ENCODE measurements at places on chromosomes 4 and X. TPM values are rescaled to one million over a fixed set of nuclear protein-coding genes. Genes with fewer than 3 reads are reported as not detected.

Gene INTU
- total RNA-seq, result 1.6 TPM

Gene CXCL10
- total RNA-seq, result 1.8 TPM

Gene GATA1
- not detected for total RNA-seq

GRCh38 chr4:94497690-94498089, 45.9 kb downstream of the PDLIM5 start:
- no peak for DNase-seq

DNA sequence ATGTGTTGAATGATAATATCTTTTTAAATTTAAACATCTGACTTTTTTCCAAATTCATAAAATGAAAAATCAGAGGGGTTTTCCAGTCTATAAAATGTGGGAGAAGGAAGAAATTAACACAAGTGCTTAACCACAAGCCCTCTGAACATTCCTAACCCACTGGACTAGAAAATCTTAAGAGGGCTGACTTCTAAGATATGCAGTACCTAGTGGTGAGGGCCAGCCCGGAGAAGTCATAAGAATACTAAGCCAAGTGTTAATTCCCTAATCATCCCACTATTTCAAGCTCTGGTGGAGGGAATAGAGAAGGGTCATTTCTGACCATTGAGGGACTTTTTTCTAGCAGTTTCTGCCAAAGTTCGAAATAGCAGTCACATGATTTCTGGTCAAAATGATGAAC, 86.9 kb upstream of the NEIL3 start:
- no peak for DNase-seq

- no peak for DNase-seq
Observed at GRCh38 chr4:112127803-112128202, 17.5 kb upstream of the FAM241A start.

DNA sequence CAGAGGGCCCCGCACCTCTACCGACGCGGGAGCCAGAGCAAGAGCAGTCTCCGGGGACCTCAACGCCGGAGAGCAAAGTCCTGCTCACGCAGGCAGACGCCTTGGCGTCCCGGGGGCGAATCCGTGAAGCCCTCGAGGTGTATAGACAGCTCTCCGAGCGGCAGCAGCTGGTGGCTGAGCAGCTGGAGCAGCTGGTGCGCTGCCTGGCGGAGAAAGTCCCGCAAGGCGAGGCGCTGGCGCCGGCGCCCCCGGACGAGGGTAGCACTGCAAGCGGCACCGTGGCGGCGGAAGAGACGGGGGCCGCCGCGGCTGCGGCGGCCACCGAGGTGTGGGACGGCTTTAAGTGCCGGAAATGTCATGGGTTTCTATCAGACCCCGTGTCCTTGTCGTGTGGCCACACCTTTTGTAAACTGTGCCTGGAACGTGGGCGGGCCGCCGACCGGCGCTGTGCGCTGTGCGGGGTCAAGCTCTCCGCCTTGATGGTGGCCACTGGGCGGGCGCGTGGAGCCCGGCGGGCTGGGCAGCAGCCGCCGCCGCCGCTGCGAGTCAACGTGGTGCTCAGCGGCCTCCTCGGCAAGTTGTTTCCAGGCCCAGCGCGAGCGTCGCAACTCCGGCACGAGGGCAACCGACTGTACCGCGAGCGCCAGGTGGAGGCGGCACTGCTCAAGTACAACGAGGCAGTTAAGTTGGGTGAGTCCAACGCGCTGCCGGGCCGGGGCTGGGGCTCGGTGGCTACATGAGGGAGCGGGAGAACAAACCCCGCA, 672 bp downstream of the LONRF3 start:
- DNase-seq, result peak; percentile 68

DNA sequence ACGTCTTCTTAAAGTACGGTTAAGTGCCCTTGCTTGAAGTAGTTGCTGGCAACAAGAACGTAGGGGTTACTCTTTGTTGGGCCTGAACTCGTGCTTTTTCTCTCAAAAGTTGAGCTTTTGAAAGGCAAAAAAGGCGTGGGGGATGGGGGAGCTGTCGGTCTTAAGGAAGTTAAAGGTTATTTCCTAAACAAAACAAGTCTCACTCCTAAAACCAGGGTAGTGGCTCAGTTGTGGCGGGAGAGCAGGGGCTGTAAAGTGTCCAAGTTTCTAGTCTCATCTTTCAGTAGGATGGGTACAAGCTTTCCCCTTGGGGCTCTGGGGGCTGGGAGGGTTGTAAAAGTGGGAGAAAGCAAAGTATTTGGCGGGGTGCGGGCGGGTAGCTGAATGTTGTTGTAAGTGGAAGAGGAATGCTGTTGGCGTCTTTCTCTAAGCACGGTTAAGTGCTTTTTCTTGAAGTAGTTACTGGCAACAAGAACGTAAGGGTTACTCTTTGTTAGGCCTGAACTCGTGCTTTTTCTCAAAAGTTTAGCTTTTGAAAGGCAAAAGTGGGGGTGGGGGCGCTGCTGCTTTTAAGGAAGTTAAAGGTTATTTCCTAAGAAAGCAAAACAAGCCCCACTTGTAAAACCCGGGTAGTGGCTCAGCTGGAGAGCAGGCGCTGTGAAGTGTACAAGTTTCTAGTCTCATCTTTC, 904 bp upstream of the WDR1 start:
- DNase-seq, result peak; percentile 50

GRCh38 chrX:136755411-136755810, 25.3 kb downstream of the ARHGEF6 start:
- no peak for DNase-seq

- no peak for DNase-seq
Observed at GRCh38 chr4:19557161-19557560, 694.5 kb upstream of the SLIT2 start.

- DNase-seq, result no peak
Observed at GRCh38 chr4:183100827-183101226, 1.8 kb downstream of the WWC2 start.

DNA sequence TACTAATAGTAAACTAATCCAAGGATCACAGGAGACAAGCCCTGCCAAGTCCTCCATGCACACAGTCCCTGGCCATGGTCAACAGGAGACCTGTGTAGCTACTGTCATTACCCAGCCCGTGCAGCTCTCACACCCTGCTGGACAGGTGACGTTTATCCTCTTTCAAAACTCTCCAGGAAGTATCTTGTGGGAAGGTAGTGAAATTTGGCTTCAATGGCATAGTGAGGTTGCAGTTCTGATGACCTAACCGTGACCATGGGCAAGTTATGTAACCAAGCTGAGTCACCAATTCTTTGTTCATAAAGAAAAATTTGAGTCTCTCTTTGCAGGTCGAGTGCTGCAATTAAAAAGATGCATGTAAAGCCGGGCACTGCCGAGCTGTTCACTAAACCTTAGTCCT, 11.3 kb upstream of the SLC2A9 start:
- no peak for DNase-seq

DNA sequence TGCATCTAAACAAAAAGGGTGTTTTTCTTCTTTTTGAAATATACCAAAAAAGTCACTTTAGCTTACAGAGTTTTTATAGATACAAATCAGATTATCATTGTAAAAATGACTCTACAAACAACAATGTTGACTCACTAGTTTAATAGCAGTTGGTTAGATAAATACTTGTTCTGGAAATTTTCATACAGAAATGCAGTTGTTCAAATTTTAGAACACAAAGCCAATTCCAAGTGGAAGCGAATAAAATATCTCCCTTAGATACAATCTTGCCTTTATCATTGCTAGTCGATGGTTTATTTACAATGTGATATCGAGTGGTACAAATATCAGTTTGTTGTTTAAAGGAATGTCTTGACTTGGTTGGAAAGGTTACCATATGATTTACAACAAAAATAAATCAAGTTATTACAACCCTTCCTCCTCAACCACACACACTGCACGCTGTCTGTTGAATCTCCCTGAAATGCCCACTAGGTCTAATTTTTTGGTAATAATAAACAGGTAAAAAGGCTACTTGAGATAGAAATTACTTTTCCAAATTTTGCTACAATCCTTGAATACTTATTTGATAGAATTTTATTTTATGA, 114.8 kb downstream of the CDS1 start:
- no peak for DNase-seq

- no peak for DNase-seq
Observed at GRCh38 chr4:143186649-143187048, 1.9 kb downstream of the USP38 start.

GRCh38 chr4:20662851-20663250, 37.4 kb upstream of the PACRGL start:
- DNase-seq, result no peak

GRCh38 chr4:109411964-109412363, 21.7 kb upstream of the SEC24B start:
- no peak for DNase-seq

DNA sequence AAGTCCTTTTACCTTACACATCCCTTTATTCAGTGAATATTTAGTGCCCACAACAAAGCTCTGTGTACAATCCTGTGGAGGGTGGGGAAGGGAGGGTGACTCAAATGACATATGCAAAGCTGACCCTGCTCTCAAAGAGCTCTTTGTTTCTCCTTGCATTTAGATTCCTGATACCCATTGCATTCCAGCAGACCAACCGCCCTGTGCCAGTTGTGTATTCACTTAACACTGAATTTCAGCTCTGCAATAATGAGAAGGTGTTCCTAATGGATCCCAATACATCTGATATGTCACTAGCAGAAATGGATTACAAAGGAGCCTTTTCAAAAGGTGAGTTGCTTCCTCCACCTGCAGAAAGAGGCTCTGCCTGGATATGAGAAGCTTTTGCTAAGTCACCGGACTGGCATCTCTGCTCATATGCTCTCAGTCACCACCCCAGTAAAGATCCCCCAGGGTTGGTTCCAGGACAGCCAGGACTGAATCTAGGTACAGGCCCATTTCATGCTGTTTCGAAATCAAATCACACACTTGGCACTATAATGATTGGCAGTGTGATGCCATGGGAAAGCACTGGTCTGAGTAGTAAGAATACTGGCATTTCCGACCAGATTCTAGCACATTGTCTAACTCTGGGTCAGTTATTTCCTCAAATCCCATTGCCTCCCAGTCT, 17.1 kb upstream of the ANXA3 start:
- no peak for DNase-seq

GRCh38 chrX:115259238-115259875, 25.5 kb upstream of the LRCH2 start:
- DNase-seq, result no peak

DNA sequence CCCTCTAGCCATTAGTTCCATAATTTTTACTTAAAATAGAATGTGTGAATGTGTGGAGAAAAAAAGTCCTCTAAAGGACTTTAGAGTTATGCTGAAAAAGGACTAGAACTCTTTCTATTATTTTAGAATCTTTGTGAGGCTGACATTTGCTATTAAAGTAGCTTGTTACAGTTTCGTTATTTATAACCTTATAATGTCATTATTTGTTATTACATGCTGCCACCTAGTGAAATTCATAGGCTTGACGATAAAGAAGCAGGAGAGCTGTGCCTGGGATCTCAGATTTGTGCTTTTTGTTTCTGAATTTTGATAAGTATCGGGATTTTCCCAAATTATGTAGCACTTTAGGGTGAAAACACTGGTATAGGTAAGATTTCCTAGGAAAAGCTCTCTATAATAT, 38.5 kb upstream of the TAPT1 start:
- DNase-seq, result no peak

DNA sequence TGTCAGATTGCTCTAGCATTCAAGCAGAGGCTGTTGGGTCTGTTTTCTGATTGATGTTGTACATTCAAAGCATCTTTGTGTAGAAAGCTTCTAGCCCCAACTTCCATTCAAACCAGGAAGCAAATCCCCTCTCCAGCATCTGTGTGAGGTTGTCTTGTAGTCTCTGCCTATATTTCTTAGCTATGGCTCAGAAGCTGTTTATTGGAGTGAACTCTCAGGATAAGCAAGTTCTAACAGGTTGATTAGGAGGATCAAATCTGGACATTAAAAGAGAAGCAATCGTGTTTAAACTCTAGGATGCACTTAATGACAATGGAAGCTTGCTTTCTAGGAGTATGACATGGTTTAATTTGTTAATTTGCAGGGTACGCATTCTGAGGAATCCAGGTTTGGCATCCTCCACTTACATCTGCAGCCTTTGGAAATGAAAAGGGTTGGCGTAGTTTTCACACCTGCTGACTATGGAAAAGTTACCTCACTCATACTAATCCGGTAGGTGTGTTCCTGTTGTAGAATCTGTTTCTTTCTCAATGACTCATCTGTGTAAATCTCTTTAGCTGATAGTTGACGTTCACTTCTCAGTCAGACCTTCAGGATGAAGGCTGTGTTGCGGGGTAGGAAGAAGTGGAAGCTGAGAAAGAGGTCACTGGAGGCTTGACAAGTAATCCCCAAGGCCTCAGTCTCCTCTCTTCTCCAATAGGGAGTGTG, 88.0 kb upstream of the TLR2 start:
- DNase-seq, result no peak

DNA sequence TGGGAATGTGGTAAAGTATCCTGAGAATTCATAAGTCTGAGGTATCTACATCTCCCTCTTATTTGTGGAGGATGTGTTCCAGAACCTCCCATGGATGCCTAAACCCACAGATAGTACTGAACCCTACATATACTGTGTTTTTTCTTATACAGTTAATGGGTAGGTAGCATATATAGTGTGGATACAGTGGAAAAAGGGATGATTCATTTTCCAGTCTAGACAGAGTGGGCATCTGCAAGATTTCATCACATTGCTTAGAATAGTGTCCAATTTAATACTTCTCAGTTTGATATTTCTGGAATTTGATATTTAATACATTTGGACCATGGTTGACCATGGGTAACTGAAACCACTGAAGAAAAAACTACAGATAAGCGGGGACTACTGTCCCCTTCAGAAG, 155.0 kb upstream of the ANKRD50 start:
- DNase-seq, result no peak

DNA sequence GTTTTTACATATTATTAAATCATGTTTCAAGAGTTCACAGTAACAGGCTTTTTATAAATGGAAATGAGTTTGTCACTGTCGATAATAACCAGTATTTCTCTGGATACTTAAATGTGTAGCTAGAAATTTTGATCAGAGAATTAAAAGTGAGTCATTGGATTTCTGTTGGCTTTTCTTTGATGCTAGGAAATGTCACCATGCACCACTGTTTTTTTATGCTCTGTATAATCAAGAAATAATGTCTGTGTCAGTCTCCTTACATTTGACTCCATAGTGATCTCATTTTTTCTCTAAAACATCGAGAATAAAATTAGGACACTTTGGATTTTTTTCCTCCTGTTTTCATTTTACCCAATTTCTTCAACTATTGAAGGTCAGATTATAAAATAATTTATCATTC, 234.2 kb downstream of the RAPGEF2 start:
- DNase-seq, result no peak

GRCh38 chr4:168631241-168632162, 134.7 kb downstream of the PALLD start:
- peak; percentile 17 for DNase-seq

GRCh38 chr4:144711700-144712456, 65.9 kb downstream of the HHIP start:
- no peak for DNase-seq

DNA sequence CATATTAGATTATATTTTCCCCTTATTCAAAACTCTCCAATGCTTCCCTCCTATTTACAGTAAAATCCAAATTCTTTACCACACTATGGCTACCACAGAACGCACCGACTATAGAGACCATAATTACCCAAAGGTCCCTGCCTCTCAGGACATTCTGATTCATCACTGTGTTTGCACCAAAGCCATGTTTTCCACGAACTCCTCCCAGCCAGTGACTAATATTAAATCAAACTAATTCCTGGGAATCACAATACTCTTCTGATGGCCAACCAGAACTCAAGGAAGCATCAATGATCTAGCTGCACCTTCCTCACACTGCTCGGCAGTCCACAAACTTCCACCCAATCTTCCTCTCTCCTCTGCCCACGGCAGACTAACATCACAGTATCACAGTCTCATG, 24.2 kb upstream of the EDNRA start:
- DNase-seq, result no peak

GRCh38 chr4:153409924-153410501, 56.1 kb upstream of the TMEM131L start:
- no peak for DNase-seq

Data from Peyer's patch (tissue), 4 donors.